Kidney capillary endothelial cell (primary cell): ENCODE measurements at places on chromosomes 7 and 10.

- DNase-seq = no peak
These were observed 8.7 kb upstream of the POLD2 start for GRCh38 chr7:44132039-44132438.

- DNase-seq = no peak
These were observed 18.4 kb upstream of the PON1 start for GRCh38 chr7:95342642-95343307.

DNA sequence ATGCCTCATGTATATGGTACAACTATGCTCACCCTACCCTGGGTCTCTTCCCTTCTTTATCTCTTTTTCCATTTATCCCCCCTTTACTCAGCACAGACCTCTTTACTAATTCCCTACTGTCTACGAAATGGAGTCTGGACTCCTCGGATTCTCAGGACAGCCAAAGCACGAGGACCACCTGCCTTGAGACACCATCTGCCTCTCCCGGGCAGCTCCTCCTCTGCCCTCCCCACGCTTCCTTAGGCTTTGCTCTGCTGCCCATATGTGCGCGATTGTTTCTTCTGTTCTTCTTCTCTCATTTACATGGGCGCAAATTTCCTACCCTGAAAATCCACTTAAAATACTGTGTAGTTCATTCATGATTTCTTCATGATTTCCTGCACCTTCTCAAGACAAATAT is 62.7 kb upstream of the STK17A start:
- no peak for DNase-seq

GRCh38 chr7:123023126-123023525 is 27.6 kb upstream of the TAS2R16 start:
- DNase-seq = no peak

DNA sequence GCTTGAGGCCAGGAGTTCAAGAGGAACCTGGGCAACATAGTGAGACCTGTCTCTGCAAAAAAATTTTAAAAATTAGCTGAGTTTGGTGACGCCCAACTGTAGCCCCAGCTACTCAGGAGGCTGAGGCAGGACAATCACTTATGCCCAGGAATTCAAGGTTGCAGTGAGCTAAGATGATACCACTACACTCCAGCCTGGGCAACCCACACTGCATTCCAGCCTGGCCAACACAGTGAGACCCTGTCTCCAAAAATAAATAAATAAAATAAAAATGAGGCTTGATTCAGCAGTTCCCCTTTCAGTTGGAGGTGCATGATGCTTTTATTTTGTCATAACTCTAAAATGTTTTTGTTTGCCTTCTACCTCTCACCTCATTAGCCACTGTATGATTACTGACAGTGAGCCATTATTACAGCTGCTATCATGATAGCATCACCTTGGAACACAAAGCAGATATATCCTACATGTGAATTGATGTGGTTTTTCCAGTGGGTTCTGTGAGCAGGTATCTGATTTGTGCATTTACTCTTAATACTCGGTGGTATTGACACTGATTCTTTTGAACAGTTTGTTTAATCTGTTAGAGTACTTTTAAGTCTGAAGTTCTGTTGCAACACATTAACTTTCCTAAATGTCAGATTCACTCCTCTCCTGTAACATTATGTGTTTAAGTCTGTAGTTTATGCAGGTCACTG is 49.1 kb downstream of the ARID5B start:
- DNase-seq = no peak

- DNase-seq = no peak
These were observed 279.4 kb upstream of the IMMP2L start for GRCh38 chr7:111841596-111842205.

- no peak for DNase-seq
These were observed 18.6 kb upstream of the GSAP start for GRCh38 chr7:77434570-77435275.

- DNase-seq = no peak
These were observed 84.2 kb upstream of the FAM133B start for GRCh38 chr7:92674379-92674778.
